Right renal cortex interstitium (tissue), 3 donors: ENCODE measurements at places on chromosomes 12 and 14. TPM values are rescaled to one million over a fixed set of nuclear protein-coding genes. Genes with fewer than 3 reads are reported as not detected.

WNT1 gene
- not detected for polyA plus RNA-seq

- DNase-seq, result no peak
Measured at GRCh38 chr12:106003297-106003696, 135.5 kb downstream of the NUAK1 start.

DNA sequence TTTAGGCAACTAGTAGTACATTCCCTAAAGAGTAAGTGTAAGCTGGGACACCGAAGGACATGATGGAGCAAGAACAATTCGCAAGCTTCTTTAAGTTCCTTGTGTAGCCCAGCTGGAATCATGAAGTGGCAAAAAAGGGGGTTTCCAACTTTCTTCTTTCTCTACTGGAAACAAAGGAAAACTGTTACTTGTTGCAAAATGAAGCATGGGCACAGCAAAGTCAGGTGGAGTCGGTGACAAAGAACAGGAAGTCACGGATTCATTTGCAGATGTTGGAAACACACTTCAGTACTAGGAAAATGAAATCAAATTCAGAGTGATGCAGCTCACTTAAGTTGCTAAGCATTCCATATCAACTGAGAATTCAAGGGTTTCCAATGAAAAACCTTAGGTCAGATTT is 706.9 kb upstream of the STXBP6 start:
- DNase-seq, result no peak

DNA sequence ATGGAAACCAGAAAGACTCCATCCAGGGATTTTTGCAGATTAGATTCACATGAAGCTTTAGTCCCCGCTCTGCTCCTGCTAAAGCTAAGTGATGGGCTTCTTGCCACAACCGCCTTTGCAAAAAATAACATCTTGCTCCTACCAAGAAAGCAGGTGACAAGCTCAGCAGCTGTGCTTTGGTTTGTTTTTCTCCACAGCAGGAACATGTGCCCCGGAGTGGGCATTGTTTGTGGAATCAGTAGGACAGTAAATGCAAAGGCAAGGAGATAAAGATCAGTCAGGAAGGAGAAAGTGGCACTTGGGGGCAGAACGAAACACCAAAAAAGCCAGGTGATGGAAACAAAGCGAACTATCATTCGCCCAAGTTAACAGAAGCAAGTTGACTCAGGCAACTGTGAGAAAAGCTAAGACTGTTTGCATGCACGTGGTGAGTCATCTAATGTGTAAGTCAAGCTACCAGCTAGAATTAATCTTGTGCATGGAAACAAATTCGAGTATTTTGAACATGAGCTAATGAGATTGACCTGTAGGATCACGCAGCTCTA is 165.5 kb upstream of the PLXNC1 start:
- DNase-seq, result no peak

PFDN5 gene
- polyA plus RNA-seq, result 817 TPM
